ENCODE measurements at places on chromosomes 5 and 9. TPM values are rescaled to one million over a fixed set of nuclear protein-coding genes. Genes with fewer than 3 reads are reported as not detected.
A peak's percentile ranks its signal among the peaks of the same experiment; 100 is the strongest.

DNA sequence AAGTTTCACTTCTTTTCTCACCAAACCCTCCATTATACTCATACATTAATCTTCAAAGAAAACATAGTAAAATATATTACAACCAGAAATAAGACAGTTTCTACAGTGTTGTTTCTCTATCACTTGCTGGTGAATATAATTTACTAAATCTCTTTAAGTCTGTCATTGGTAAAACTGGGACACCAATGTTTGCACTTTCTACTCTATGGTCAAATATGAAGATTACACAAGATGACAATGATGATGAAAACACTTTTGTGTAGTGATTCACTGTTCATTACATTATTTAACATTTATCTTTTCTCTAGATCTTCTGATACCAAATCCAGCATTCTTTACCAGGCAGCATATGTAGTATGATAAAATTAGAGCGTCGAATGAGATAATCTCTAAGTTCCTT lies 459.1 kb downstream of the DMAC1 start:
- DNase-seq = no peak

- no peak for DNase-seq
Measured at GRCh38 chr9:72794946-72795345, 157.9 kb downstream of the ALDH1A1 start.

DNA sequence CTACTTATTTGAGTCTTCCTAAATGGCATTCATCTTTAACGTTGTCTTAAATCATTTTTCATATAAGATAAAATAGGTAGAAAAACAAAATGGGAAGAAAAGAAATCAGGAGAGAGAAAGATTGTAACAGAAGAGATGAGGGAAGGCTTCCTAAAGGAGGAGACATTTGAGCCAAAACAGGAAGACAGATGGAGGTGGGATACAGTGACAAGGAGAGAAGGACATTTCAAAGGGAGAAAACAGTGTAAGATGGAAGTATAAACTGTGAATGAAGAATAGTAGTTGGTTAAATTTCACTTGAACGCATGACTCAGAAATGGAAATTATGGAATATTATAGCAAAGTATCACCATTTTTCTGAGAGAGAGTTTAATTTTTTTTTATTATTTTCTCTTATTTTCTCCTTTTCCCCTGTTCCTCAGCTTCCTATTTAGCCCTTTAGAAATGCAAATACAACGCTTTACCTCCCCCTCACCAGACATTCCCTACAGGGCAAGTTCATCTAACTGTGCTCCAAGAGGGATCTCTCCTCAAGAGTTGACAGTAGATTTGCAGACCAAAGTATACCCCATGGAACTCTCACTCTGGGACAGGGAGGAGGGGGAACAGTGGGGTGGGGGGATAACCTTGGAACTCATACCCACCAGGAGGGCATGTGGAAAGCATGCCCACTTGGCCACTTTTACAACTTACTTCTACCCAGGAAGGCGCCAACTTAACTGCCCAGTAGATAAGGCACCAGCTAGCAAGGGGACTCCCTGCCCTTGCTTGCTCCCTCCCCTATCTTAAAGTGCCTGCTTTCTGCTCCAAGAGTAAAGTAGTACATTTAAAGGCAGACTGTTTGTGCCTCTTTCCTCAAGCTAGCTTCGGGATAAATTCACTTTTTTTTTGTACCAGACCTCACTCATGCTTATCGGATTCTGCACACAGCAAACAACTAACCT lies 304.7 kb upstream of the POU5F2 start:
- DNase-seq = no peak

GRCh38 chr5:5220901-5221631 lies 80.9 kb downstream of the ADAMTS16 start:
- DNase-seq = no peak

GRCh38 chr9:130743656-130744055 lies 50.1 kb downstream of the EXOSC2 start:
- DNase-seq = no peak

- peak; percentile 39 for DNase-seq
Measured at GRCh38 chr9:114112778-114113584, 13.9 kb upstream of the KIF12 start.

GRCh38 chr5:8633696-8634095 lies 764.7 kb downstream of the MTRR start:
- DNase-seq = no peak

GRCh38 chr5:169350016-169350415 lies 49.1 kb upstream of the SLIT3 start:
- DNase-seq = no peak

- no peak for DNase-seq
Measured at GRCh38 chr5:73352649-73353230, 95.8 kb downstream of the FOXD1 start.

- no peak for DNase-seq
Measured at GRCh38 chr9:1300941-1301340, 250.8 kb downstream of the DMRT2 start.

The SEMA6A gene
- 21.1 TPM for total RNA-seq

Measured in dermis blood vessel endothelial cell (primary cell).